ENCODE measurements at places on chromosomes 6 and 20. TPM values are rescaled to one million over a fixed set of nuclear protein-coding genes. Genes with fewer than 3 reads are reported as not detected.

DNA sequence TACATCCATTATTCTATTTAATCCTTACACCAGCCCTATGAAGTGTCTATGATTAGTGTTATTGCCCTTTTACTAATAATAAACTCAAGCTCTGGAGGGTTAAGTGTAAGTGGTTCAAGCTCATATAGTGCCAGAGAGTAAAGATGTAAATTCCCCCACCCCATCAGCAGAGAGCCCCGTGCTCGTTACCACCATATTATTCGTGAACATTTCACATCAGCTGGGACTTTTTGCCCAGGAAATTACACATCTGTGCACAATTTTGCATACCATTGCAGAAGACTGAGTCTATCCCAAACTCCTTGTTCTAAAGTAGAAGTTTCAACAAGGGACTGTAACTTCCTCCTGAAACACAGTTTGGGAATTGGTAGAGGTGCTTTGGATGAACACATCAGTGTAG, 220.1 kb downstream of the BCAS1 start:
- DNase-seq: no peak
- H3K27me3 ChIP-seq: no peaks in the 10 kb centered on the region
- no peaks in the 10 kb centered on the region for H3K4me1 ChIP-seq
- no peak overlapping the region for H3K27ac ChIP-seq

GRCh38 chr20:49478754-49479689, 3.4 kb downstream of the KCNB1 start:
- peaks cover 3% of the 10 kb centered on the region for H3K4me1 ChIP-seq
- no peak for DNase-seq
- no peak overlapping the region for H3K4me3 ChIP-seq
- H3K27me3 ChIP-seq: peaks cover 43% of the 10 kb centered on the region

GRCh38 chr6:63804381-63804956, 168.9 kb downstream of the PHF3 start:
- no peaks in the 10 kb centered on the region for H3K4me1 ChIP-seq
- H3K4me3 ChIP-seq: no peak overlapping the region
- H3K27me3 ChIP-seq: no peaks in the 10 kb centered on the region
- no peak for DNase-seq
- H3K36me3 ChIP-seq: no peaks in the 10 kb centered on the region

DNA sequence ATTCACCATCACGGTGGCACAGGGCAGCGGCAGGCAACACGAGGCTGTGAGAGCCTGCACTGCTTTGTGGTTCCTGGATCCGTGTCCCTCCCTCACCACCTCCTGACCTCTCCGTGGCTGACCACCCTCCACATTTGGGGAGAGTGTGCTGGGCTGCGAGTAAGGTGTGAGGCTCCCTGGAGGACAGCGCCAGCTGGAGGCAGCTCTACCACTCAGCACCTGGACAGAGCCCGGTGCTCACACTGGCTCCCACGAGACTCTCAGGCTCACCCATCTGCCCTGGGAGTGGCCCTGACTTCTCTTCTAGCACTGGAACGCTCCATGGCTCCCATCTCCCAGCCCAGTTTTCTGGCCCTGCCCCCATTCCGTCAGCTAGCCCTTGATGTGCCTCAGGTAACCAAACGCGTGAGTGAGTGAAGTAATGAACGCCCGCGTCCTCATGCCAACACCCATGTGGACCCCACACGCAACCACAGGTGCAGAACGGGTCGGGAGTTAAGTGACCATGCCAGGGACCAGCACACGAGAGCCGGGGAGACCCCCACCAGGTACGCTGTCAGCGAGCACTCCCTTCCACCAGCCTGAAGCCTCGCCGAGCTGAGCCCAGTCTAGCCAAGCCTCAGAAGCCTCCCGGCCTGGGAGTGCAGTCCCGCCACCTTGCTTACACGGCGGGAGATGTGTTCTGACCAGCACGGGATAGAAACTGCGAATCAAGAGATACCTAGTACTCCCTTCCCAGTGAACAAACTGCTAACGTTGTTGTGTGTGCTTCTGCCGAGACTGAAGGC, 137.2 kb downstream of the WDR27 start:
- no peak overlapping the region for H3K27ac ChIP-seq
- H3K36me3 ChIP-seq: no peaks in the 10 kb centered on the region
- no peaks in the 10 kb centered on the region for H3K27me3 ChIP-seq
- DNase-seq: no peak

GRCh38 chr20:56417911-56418310, 5.9 kb downstream of the CASS4 start:
- H3K4me1 ChIP-seq: no peaks in the 10 kb centered on the region
- no peaks in the 10 kb centered on the region for H3K27me3 ChIP-seq
- no peak overlapping the region for H3K27ac ChIP-seq
- H3K4me3 ChIP-seq: no peak overlapping the region
- DNase-seq: no peak

The CCN6 gene
- polyA plus RNA-seq: 0.28 TPM

The SLC22A23 gene
- 9.5 TPM for polyA plus RNA-seq

DNA sequence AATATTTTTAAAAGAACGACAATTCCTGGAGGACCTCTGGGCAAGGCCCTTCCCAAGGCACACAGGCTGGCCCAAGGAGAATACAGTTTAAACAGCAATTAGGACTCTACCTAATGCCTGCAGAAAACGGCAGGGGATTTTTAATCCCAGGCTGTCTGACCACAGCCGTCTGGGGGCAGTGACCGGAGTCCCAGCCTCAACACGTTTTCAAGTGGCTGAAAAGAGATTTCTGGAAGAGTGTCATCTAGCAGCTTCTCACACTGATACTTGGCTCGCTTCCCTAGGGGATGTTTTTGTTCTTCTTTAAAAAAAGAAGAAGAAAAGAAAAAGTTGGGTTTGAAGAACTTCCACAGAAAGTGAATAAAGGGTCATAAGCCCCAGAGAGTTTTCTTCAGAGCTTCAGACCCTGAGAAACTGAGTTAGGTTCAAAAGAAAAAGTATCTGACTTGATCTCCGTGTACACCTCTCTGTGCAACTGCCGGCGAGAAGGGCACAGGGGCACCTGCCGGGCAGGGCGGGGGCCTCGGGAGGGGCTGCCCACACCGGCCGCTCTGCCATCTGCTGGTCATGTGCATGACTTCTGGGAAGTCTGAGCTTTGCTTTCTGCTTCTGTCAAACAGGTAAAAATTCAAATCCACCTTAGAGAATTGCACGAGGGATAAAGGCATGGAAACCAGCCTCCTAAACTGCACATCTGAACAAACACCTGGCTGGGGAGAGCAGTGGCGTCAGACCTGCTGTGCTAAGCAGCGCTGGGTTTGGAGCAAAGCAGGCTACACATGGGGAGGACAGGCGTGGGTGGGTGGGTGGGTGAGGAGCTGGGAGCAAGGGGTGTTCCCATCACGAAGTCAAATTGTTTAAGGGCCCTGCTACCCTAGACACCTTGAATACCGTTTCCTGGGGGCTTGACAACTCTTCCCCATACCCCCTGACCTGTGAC, 33.0 kb downstream of the RRBP1 start:
- DNase-seq: peak; percentile 59
- H3K27me3 ChIP-seq: no peaks in the 10 kb centered on the region
- H3K27ac ChIP-seq: no peak overlapping the region
- H3K36me3 ChIP-seq: peaks cover 75% of the 10 kb centered on the region

DNA sequence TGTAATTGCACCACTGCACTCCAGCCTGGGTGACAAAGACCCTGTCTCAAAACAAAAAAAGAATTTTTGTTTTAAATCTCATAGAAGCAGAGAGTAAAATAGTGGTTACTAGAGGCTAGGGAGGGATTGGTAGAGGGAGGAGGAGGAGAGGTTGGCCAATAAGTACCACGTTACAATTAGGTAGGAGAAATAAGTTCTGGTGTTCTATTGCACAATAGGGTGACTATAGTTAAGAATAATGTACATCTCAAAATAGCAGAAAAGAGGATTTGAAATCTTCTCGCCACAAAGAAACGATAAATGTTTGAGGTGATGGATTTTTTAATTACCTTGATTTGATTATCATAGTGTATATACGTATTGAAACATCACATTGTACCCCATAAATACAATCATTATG, 27.1 kb upstream of the TOP1 start:
- H3K4me1 ChIP-seq: peaks cover 15% of the 10 kb centered on the region
- no peaks in the 10 kb centered on the region for H3K27me3 ChIP-seq
- no peak overlapping the region for H3K4me3 ChIP-seq
- H3K27ac ChIP-seq: no peak overlapping the region

- no peaks in the 10 kb centered on the region for H3K36me3 ChIP-seq
- DNase-seq: no peak
- H3K27me3 ChIP-seq: no peaks in the 10 kb centered on the region
- no peak overlapping the region for H3K27ac ChIP-seq
- H3K4me3 ChIP-seq: no peak overlapping the region
- no peaks in the 10 kb centered on the region for H3K4me1 ChIP-seq
Observed at GRCh38 chr6:104633125-104633524, 226.6 kb downstream of the HACE1 start.

DNA sequence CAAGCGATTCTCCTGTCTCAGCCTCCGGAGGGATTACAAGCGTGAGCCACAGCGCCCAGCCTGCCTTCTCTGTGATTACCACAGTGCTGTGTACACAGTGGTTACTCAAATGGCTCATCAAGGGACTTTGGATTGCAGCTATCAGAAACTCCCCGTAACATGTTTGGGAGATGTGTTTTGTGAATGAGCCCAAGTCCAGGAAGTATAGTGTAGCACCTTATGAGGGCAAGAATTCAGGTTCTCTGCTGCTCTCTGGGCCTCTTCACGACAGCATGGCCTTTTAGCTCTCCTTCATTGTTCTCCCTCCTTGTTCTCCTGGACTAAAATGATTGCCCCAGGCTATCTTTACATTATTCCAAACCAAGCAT, 34.1 kb upstream of the RPL7L1 start:
- no peaks in the 10 kb centered on the region for H3K36me3 ChIP-seq
- H3K27ac ChIP-seq: peak overlapping the region; percentile 56

The MEI4 gene
- not detected for polyA plus RNA-seq

The SYCP2 gene
- 0.89 TPM for polyA plus RNA-seq

GRCh38 chr6:47832386-47833100, 50.7 kb downstream of the OPN5 start:
- no peak overlapping the region for H3K27ac ChIP-seq
- H3K4me1 ChIP-seq: no peaks in the 10 kb centered on the region
- H3K36me3 ChIP-seq: no peaks in the 10 kb centered on the region
- no peak overlapping the region for H3K4me3 ChIP-seq

GRCh38 chr6:92011681-92012245, 1407.6 kb downstream of the EPHA7 start:
- DNase-seq: no peak
- H3K36me3 ChIP-seq: no peaks in the 10 kb centered on the region
- no peak overlapping the region for H3K4me3 ChIP-seq
- no peaks in the 10 kb centered on the region for H3K4me1 ChIP-seq

The PGK2 gene
- 0.31 TPM for polyA plus RNA-seq

The SYNJ2 gene
- polyA plus RNA-seq: 7.0 TPM

GRCh38 chr6:113651920-113652319, 205.2 kb upstream of the MARCKS start:
- no peaks in the 10 kb centered on the region for H3K36me3 ChIP-seq
- H3K4me1 ChIP-seq: peaks cover 2% of the 10 kb centered on the region
- no peaks in the 10 kb centered on the region for H3K27me3 ChIP-seq
- no peak overlapping the region for H3K27ac ChIP-seq
- H3K4me3 ChIP-seq: no peak overlapping the region
- DNase-seq: no peak

GRCh38 chr6:147434516-147434915, 74.0 kb upstream of the SAMD5 start:
- DNase-seq: no peak
- H3K27ac ChIP-seq: no peak overlapping the region
- H3K4me1 ChIP-seq: no peaks in the 10 kb centered on the region
- no peaks in the 10 kb centered on the region for H3K36me3 ChIP-seq
- no peak overlapping the region for H3K4me3 ChIP-seq
- no peaks in the 10 kb centered on the region for H3K27me3 ChIP-seq

The EPM2A gene
- polyA plus RNA-seq: 3.4 TPM

- no peak overlapping the region for H3K4me3 ChIP-seq
- DNase-seq: no peak
- no peak overlapping the region for H3K27ac ChIP-seq
- peaks cover 6% of the 10 kb centered on the region for H3K4me1 ChIP-seq
- H3K36me3 ChIP-seq: no peaks in the 10 kb centered on the region
Observed at GRCh38 chr20:51382111-51382985, 160.2 kb downstream of the NFATC2 start.

GRCh38 chr6:119112812-119113530, 34.5 kb upstream of the FAM184A start:
- DNase-seq: no peak
- H3K4me3 ChIP-seq: no peak overlapping the region
- no peaks in the 10 kb centered on the region for H3K4me1 ChIP-seq

DNA sequence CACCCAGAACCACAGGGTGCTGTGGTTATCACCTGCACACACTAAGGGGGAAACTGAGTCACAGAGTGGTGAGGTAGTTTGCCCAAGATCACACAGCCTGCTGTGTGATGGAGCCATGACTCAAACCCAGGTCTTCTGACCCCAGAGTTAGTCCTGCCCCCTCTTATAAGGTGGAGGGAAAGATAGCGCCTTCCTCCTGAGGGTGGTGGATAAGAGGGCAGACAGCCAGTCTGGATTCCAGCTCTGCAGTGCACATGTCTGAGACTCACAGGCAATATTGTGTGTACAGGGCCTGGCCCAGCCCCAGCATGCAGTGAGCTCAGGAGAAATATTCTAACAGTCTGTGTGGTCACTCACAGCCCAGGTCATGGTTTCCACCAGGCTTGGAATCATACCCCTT, 393.7 kb downstream of the CDH4 start:
- H3K4me3 ChIP-seq: no peak overlapping the region
- no peak for DNase-seq
- no peaks in the 10 kb centered on the region for H3K36me3 ChIP-seq
- H3K27ac ChIP-seq: no peak overlapping the region

GRCh38 chr6:35686873-35687555, 1.7 kb downstream of the FKBP5 start:
- no peaks in the 10 kb centered on the region for H3K27me3 ChIP-seq
- H3K27ac ChIP-seq: no peak overlapping the region
- peak overlapping the region; percentile 54 for H3K4me3 ChIP-seq
- no peak for DNase-seq

The HMGA1 gene
- 77.6 TPM for polyA plus RNA-seq

DNA sequence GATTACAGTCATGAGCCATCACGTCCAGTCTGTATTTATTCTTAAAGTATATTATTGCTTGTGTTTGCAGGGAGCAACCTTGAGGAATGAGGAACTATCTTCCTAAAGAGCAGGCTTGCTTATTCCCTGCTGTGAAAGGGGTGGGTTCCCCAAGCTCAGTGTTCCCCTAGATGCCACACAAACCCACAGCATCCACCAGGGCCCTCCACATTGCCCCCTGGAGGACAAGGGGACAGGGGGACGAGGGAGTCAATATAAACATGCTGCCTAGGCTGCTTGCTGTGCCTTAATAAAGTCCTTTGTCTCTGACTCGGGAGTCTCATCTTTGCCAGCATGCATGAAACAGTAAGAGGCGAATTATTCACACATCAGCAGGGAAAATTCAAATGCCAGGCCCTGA, 8.0 kb upstream of the IDH3B start:
- no peak overlapping the region for H3K27ac ChIP-seq
- no peaks in the 10 kb centered on the region for H3K36me3 ChIP-seq
- H3K4me1 ChIP-seq: no peaks in the 10 kb centered on the region
- peaks cover 16% of the 10 kb centered on the region for H3K27me3 ChIP-seq
- DNase-seq: no peak
- no peak overlapping the region for H3K4me3 ChIP-seq

GRCh38 chr6:146489468-146490151, 54.0 kb upstream of the RAB32 start:
- no peaks in the 10 kb centered on the region for H3K36me3 ChIP-seq
- no peak overlapping the region for H3K27ac ChIP-seq
- no peak for DNase-seq
- no peaks in the 10 kb centered on the region for H3K27me3 ChIP-seq
- no peak overlapping the region for H3K4me3 ChIP-seq

- no peak overlapping the region for H3K4me3 ChIP-seq
- no peak overlapping the region for H3K27ac ChIP-seq
- no peaks in the 10 kb centered on the region for H3K36me3 ChIP-seq
- no peaks in the 10 kb centered on the region for H3K4me1 ChIP-seq
- H3K27me3 ChIP-seq: no peaks in the 10 kb centered on the region
Observed at GRCh38 chr6:157569543-157569942, 188.6 kb downstream of the ZDHHC14 start.

Measured in small intestine (tissue), 16 donors.